ENCODE measurements at places on chromosomes 2 and 18.

GRCh38 chr18:7414459-7414858 lies 152.7 kb upstream of the PTPRM start:
- DNase-seq: no peak

GRCh38 chr2:109210431-109211200 lies 81.6 kb downstream of the SH3RF3 start:
- no peak for DNase-seq

DNA sequence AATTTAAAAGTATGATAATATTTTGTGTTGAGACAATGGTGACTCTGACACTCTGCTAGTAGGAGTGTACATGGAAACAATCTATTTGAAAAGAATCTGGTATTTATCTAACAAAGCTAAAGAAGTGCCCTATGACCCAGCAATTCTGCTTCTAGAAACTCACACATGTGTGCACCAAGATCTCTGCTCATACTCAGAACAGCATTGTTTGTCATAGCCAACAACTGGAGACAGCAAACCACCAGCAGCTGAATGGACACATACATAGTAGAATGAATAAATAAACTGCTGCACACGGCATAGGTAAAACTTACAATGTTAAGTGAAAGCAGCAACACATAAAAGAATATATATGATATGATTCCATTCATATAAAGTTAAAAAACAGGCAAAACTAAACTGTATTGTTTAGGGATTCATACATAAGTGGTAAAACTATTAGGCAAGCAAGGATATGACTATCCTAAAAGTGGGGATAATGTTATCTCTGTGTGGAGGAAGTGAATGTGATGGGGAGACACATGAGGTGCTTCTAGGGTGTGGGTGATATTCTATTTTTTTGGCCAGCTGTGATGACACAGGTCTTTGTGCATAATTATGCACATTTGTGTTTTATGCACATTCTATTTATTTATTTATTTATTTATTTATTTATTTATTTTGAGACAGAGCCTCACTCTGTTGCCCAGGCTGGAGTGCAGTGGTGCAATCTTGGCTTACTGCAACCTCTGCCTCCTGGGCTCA lies 71.1 kb downstream of the RFTN2 start:
- no peak for DNase-seq

- no peak for DNase-seq
These were observed 161.1 kb downstream of the ARL4C start for GRCh38 chr2:234335661-234336228.

GRCh38 chr2:10281891-10282290 lies 20.8 kb upstream of the HPCAL1 start:
- DNase-seq: no peak

GRCh38 chr2:31088504-31089195 lies 49.6 kb downstream of the GALNT14 start:
- no peak for DNase-seq

GRCh38 chr18:25425024-25425423 lies 73.1 kb upstream of the ZNF521 start:
- DNase-seq: no peak

DNA sequence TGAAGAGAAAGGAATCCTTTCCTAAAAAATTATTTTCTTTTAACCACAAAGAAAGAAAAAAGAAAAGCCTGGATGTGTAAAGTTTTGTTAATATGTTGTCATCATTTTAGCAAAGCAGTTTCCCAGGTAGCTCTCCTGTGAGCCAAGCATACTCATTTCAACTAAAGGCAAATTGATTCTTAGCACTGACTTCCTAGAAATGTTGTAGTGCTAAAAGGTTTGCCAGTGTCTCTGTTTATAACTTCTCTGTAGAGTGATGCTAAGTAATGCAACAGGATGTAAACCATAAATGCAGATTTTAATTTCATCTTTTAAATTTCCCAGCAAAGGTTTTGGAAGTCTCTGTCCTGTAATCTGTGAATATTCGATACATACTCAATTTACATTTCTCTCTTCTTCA lies 10.2 kb downstream of the GATA6 start:
- no peak for DNase-seq

DNA sequence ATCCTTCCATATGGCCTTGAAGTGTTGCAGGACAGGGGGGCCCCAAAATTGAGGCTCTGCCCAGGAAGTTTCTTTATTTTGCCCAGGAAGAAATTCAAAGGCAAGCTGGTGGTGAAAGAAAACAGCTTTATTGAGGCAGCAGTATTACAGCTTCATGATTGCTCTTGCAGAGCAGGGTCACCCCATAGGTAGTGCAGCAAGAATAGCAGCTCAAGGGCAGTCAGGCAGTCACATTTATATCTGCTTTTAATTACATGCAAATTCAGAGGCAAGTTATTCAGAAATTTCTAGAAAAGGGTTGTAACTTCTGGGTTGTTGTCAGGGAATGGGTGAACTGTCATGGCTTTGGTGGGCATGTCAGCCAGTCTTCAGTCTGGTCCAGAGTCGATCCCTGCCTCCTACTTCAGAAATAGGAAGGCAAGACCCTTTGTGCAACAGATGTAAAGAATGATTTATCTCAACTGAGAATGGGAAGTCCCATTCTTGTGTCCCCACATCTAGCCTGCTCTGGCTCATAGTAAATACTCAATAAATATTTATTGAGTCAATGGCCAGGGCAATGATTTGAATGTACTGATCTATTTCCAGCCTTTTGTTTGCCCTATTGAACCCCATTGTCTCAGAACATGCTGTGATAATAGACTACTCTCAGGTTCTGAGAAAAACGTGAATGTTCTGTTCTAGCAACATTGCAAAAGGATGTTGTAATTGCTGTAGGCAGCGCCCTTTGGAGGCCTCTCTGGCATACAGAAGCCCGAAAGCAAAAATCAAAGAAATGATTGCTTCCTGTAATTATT lies 129.8 kb downstream of the MYO3B start:
- no peak for DNase-seq

GRCh38 chr18:36658611-36659010 lies 170.2 kb downstream of the TPGS2 start:
- DNase-seq: no peak

- DNase-seq: no peak
These were observed 373 bp upstream of the MTHFD2 start for GRCh38 chr2:74198023-74198460.

- no peak for DNase-seq
These were observed 182.6 kb downstream of the ZNF804A start for GRCh38 chr2:184780944-184781343.

DNA sequence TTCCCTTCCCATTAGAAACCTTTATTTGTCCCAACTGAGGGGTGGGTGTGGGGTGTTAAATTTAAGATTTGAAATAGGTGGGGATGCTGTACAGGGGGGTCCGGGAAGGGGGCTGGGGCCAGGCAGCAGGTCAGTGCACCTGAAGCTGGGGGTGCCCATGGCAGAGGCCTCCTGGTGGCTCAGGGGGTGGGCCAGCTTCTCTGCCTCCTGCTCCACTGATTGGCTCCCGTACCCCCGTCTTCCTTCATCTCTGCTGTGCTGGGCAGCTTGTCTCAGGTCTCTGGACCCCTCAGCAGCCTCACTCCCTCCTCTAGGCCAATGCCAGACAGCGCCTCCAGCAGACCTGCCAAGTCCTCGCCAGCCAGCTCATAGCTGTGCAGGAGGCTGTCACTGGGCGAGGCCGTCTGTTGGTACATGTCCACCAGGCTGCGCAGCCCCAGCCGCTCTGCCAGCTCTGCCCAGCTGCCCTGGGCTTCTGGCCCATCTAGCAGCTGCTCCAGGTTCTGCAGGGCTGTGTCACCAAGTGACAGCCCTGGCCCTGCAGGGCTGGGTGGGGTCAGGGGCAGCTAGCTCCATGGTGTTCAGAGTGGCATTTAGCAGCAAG lies 2.0 kb upstream of the ANKRD62 start:
- no peak for DNase-seq

GRCh38 chr2:192190474-192190873 lies 4.3 kb downstream of the TMEFF2 start:
- no peak for DNase-seq

DNA sequence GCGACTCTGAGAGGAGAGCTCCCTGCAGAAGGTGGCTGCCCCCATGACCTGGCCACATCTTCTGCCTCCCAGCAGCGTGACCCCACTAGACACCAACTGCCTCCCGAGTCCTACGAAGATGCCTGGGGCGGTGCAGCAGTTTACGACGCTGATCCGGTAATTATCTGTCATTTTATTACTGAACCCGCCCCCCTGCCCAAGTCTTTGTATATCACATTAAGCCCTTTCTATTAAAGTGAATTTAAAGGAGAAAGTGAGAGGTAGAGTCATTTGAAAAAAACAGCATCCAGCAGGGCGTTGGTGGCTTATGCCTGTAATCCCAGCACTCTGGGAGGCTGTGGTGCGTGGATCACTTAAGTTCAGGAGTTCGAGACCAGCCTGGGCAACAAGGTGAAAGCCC lies 33.4 kb downstream of the ABCG8 start:
- DNase-seq: no peak

DNA sequence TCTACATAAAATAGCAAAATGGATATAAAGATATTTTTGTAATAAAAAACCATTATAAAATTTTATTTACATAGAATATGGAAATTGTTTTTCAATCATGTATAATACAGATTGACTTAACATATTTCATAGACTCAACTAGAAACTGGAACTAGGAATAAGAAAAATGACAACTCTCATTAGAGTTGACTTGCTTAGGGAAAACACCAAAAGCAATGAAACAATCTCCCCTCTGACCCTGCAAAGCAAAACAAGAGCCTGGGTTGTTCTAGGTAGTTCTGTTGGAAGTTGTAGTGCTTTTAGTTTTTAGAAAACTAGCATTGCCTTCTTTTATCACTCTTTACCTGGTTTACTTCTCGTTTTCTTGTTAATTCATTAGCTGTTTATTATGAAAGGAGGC lies 32.2 kb upstream of the MTIF2 start:
- no peak for DNase-seq

- no peak for DNase-seq
These were observed 155.6 kb upstream of the XPO1 start for GRCh38 chr2:61693744-61694143.

- DNase-seq: no peak
These were observed 1728.3 kb downstream of the SUCLG1 start for GRCh38 chr2:82730811-82731210.

DNA sequence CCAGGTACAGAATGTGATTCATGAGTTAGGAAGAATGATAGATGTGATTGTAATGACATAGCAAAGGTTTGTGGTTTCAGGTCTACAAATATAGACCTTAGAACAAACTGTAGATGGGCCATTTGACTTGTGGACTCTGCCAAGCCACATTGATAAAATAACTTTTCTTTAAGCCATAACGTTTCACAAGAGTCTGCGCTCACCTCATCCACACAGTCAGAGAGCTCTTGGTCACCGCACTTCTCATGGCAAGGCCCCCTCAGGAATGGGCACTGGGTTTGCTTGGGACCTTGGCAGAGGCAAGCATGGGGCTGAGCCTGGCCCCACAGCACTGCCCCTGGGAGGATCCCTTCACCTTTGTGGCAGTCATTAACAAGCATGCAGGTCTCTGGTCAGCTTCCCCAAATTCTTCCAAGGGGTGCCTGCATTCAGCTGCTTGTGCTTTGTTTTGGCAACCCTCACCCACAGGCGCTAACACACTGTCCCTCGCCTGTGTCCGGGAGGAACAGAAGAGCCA lies 14.0 kb downstream of the ARMC9 start:
- DNase-seq: no peak

DNA sequence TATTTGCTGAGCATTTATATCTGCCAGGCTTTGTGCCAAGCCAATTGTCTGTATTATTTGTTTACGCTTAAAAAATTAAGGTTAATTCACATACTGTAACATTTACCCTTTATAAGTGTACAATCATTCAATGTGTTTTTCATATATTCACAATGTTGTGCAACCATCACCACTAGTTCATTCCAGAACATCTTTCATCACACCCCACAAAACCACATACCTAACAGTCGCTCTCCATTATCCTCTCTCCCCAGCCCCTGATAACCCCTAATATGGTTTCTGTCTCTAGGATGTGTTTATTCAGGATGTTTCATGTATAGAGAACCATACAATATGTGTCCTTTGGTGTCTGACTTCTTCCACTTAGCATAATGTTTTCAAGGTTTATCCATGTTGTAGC lies 234.1 kb downstream of the INSIG2 start:
- DNase-seq: no peak
